ENCODE measurements at places on chromosomes 1 and 21.

- DNase-seq = no peak
These were observed 147.7 kb upstream of the DNAH14 start for GRCh38 chr1:224781800-224782199.

DNA sequence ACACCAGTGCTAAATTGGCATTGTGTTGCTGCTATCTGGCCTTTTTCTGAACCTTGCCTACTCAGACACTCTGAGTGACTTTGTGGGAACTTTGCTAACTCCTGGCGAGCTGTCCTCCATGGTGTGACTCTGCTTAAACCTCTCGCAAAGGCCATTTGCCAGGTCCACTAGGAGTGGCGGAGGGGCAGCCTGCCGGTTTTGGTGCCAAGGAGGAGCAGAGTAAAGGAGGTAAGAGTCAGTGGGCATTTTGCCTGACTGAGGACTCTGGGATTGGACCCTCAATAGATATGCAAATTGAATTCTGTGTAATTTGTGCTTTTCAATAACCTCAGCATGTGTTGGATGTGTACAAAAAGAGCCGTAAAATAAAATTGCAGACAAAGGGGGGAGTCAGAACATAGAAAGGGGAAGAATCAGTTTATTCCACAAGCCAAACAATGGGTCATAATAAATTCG is 386.6 kb upstream of the NFIA start:
- DNase-seq = no peak

GRCh38 chr21:27083144-27083543 is 116.3 kb upstream of the ADAMTS5 start:
- DNase-seq = no peak

GRCh38 chr21:34510148-34511142 is 1.6 kb downstream of the KCNE1 start:
- peak; percentile 60 for DNase-seq

DNA sequence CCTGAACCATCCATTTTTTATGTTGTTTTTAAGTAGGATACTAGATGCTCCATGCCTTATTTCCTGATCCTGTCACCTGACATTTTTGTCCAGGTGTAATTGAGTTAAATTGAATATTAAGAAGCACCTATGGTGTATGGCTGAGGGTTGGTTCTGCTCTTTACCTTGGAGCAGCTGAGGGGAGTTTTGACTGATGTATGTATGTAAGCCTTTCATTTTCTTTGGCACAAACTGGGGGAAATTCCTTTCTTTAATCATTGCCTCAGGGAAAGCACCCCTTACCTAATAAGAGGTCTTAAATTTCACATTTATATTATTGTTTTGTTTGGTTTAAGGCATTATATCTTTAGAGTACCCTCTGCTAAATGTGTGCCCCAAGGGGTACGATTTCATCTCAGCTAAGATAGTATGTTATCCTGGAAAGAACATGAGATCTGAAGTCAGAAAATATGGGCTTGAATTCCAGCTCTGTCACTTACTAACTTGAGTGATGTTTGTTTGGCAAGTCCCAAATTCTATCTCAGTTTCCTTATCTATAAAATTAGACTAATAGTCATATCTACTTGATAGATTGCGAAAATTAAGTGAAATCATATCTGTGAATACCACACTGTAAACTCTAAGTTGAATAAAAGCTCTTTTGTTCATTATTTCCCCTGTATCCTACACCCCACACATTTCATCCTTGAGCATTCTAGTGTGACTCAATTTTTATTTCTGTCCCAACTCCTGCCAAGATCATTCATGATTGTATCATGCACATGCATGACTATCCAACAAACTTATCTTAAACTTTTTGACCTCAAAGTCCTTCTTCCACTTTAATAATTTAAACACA is 57.7 kb upstream of the NUF2 start:
- DNase-seq = peak; percentile 6

DNA sequence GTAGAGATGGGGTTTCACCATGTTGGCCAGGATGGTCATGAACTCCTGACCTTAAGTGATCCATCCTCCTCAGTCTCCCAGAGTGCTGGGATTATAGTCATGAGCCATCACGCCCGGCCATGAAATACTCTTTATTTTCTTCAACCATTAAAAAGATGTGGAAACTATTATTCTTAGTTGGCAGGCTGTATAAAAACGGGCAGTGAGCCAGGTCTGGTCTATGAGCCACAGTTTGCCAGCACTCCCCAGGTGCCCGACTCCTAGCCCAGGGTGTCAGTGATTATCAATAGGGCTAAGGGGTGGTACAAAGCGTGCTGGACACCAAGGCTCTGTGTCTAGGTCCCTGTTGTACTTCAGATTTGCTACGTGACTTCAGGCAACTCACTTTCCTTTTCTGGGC is 3.7 kb upstream of the TMEM61 start:
- DNase-seq = no peak

- peak; percentile 91 for DNase-seq
These were observed 121.0 kb upstream of the IRF2BP2 start for GRCh38 chr1:234730770-234731568.

DNA sequence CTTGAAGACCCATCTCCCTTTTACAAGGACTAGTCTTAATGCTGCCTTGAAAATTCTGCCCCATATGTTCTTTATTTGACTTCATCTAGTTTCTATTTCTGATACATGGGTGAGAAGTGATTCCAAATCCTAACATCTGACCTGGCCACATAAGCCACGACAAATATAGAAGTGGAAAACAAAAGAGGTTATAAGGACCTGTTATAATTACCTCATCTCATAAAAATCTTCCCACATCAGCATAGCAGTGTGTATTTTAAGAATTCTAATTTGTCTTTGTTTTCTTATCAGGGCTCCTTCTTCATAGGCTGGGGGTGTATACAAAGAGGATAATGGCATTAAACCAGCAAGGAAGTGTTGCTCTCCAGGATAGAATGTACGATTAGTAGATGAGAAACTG is 1007.4 kb downstream of the TTLL7 start:
- DNase-seq = no peak

- no peak for DNase-seq
These were observed 21.0 kb downstream of the PRKAA2 start for GRCh38 chr1:56666112-56666608.

DNA sequence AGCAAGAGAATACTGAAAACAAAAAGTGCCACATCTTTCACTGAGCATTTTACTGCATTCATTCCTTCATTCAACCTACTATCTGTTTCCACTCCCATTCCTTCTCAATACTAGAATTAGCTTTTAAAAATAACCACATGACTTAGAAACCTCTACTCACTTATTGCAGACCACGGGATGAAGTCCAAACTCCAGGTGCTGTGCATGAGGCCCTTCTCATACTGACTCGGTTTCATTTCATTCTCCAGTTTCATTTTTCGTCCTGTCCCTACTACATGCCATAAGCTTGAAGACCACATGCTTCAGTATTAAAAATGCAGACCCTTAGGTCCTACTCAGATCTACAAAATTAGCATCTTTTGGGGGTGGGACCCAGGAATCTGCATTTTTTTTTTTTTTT is 2.3 kb upstream of the BACH1 start:
- no peak for DNase-seq

DNA sequence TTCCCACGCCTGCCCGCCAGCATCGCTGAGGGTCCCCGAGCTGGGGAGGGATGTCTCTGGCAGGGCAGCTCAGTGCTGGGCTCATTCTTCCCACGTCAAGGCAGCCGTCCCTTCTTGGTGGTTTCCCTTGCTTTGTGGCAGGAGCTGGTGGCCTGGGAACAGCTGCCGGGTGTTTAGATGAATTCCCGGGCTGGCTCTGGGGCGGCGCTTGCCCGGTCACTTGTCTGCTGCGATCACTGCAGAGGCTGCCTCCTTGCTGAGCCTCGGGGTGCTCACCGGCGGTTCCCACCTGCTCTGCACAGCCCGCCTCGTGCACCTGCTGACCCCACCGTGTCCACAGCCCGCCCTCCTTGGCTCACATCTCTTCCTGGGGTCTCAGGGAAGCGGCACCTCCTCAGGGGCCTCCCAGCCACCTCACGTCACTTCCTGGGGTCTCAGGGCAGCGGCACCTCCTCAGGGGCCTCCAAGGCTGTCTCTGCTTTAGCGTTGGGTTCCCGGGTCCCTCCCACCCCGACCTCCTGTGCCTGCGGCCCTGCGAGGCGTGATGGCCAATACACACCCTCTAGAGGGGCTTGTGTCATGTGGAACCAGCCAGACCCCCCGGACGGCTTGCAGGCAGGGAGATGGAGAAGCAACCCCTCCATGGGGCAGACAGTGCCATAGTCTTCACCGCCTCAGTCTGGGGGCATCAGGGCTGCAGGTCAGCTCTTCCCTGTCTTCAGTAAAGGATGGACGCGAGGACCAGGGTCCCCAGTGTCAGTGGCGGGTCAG is 13.5 kb downstream of the COL18A1 start:
- no peak for DNase-seq

DNA sequence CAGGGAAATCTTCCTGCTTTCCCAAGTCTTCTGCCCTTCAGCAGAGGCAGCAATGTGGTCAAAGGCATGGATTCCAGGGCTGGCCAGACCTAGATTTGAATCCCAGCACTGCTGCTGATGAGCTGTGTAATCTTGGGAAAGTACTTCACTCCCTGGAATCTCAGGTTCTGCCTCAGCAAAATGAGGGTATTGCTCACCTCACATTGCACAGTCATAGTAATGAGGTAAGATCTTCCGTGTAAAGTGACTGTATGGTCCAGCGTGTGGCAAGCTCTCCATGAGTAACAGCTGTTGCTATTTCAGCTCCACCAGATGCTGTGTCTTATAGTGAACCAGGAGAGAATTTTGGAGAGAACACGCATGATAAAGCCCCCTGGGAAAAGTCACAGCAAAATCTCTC is 56.1 kb upstream of the F3 start:
- DNase-seq = peak; percentile 80

DNA sequence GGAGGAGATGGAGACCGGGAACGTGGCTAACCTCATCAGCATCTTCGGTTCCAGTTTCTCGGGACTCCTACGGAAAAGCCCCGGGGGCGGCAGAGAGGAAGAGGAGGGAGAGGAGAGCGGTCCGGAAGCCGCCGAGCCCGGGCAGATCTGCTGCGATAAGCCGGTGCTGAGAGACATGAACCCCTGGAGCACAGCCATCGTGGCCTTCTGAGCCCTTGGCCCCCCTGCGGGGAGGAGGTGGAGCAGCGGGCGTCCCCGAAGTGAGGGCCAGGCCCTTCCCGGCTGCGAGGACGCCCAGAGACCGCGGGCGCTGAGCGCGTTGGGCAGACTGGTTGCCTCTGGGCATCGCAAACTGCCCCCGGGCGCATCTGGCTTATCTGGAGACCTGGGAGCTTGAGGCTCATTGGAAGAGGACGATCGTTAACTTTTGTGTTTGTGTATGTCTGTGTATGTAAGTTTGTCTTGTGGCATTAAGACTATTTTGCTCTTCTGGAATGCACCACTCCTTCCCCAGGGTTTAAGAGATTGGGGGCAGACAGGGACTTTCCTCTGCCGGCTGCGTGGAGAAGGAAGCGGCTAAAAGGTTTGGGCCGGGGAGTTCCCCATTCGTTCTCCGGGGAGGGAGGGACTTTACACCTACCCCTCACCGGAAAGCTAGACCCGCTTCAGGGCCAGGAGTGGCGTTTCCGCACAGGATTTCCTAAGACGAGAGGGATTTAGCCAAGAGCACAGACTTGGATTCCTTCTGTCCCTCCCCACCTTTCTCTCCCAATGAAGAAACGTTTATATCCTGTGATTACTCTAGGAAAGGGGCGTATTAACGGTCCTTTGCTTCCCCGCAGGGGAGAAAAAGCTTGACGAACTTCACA is 1.4 kb downstream of the IER5 start:
- DNase-seq = peak; percentile 53

- peak; percentile 55 for DNase-seq
These were observed 36.0 kb upstream of the DISC1 start for GRCh38 chr1:231590453-231591198.

- DNase-seq = no peak
These were observed 1.7 kb downstream of the INKA2 start for GRCh38 chr1:111737216-111738132.

GRCh38 chr1:115839029-115839678 is 1.8 kb downstream of the NHLH2 start:
- DNase-seq = no peak

- DNase-seq = no peak
These were observed 149.4 kb upstream of the COL6A1 start for GRCh38 chr21:45831991-45832740.

GRCh38 chr1:110225756-110226404 is 15.8 kb downstream of the KCNC4 start:
- no peak for DNase-seq

- DNase-seq = peak; percentile 79
These were observed 77.4 kb downstream of the S1PR1 start for GRCh38 chr1:101314244-101314643.

- peak; percentile 72 for DNase-seq
These were observed 61.6 kb downstream of the SLX9 start for GRCh38 chr21:45001134-45002095.

- DNase-seq = peak; percentile 64
These were observed 6.1 kb downstream of the GAS5 start for GRCh38 chr1:173861731-173862145.

DNA sequence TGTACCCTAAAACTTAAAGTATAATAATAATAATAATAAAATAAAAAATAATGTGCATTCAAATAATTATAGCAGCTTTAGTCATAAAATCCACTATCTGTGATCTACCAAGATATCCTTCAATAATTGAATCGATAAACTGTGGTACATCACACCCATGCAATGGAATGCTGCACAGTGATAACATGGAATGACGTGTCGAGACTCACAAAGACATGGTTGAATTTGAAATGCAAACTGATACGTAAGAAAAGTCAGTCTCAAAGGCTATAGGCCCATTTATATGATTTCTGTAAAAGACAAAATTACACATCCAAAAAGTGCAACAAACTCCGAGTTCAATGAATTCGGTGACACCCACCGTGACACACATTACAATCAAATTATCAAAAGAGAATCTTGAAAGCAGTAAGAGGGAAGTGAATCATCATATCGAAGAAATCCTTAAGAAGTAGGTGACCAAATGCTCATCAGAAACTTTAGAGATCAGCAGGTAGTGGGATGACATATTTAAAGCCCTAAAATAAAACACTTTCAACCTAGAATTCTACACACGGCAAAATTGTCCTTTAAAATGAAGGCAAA is 5.2 kb upstream of the SPRR2E start:
- DNase-seq = peak; percentile 34

DNA sequence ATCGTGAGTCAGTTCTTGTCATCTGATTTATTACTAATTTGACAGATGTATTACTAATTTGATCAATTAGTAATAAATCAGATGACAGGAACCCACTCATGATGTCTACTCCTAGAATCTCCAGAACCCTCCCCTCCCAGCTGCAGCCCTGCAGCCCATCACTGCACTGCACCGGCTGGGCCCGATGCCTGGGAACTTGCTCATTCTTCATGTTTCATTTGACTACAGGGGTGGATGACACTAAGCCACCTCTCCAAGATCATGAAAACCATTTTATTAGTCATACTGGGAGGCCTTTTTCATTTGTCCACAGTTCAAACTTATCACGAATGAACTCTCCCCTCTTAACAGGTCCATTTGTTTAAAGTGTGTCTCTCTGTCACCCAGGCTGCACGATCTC is 41.0 kb downstream of the KCNH1 start:
- peak; percentile 10 for DNase-seq

DNA sequence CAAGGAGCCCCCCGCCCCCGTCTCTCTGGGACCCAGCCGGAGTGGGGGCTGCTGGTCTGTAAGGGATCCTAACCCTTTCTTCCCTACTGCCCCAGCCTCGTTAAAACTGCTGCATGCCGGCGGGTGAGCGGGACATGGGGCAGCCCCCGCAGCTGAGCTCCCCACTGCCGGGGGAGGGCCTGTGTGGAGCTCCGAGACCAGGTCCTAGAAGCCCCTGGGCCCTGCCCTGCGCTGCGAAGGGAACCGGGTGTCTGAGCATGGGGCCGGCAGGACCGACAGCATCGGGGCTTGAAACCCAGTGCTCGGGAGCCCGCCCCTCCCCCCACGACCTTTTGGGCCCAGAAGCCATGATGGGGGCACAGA is 9.2 kb upstream of the COL6A1 start:
- DNase-seq = no peak

Measured in HT1080 (cell line).